ENCODE measurements at places on chromosomes 7 and 10.
A peak's percentile ranks its signal among the peaks of the same experiment; 100 is the strongest.

DNA sequence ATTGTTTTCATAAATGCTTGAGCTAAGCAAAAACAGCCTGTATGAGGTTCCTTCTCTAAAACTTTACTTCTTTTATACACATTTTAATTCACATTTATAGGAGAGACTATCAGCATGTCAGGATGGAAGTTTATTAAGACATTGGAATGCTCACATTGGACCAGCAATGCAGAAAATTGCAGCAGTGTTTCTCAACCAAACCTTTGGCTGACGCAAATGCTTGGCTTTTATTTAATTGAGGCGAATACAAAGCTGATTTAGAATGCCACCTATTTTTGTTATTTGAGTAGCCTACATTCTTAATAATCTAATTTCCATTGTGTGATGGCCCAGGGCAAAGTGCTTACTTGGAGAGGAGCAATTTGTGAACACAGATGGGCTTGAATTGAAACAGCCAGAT lies 283.2 kb downstream of the ARL4A start:
- no peak for DNase-seq

GRCh38 chr7:33054261-33054964 lies 8.2 kb downstream of the NT5C3A start:
- DNase-seq = no peak

DNA sequence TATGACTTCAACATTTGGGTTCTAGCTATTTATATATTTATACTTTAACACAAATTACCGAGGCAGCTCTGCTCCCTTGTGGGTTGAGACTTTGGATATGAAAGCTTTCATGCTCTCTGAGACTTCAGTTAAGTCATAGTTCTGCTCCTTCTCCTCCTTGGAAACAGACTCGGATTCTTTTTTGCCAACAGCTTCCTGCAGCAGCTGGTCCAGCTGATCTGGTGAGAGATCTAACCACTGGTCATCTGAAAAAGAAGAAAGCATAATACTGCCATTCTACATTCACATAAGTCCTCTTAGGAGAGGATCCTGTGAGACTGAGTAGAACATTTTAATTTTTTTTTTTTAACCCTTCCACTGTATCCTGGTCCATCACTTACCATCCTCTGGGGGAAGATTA lies 28.6 kb downstream of the ECD start:
- no peak for DNase-seq

DNA sequence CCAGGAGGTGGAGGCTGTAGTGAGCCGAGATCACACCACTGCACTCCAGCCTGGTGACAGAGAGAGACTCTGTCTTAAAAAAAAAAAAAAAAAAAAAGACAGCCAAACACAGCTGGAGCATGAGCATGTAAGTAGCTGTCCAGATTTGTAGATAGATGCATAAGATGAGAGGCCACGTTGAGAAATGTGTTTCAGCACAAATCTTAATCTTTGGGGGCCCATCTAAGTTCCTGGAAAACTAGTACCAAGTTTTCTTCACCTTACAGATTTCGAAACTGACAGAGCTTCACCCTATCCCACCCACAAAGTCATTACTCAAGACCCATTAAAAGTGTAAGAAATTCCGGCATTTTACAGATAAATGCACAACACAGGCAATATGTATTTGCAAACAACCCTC lies 208.2 kb downstream of the PARD3 start:
- no peak for DNase-seq

GRCh38 chr10:117796130-117796745 lies 250.5 kb downstream of the RAB11FIP2 start:
- DNase-seq = no peak

DNA sequence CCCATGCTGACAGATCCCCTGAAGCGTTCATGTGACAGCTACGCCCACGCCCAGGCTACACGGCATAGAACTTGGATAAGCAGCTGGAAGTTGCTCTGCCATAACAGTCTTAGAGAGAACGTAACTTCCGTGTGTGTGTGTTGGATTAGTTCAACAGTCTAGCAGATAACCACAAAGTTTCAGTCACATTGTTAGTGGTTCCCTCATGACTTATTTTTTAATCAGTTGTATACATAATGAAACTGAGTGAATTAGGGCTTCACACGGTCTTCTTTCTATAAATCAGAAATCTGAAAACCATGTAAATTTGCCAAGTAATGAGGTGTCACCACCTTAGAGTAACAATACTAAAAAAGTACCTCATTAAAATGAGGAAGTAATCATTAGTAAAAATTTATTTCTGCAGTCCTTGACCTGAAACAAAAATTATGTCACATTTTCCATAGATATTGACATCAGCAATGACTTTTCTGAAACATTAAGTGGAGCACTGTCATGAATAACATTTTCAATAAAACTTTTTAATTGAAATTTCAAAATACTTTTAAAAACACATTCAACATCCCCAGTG lies 21.7 kb upstream of the MACC1 start:
- DNase-seq = no peak

- DNase-seq = no peak
Measured at GRCh38 chr7:103719070-103719469, 270.4 kb downstream of the RELN start.

DNA sequence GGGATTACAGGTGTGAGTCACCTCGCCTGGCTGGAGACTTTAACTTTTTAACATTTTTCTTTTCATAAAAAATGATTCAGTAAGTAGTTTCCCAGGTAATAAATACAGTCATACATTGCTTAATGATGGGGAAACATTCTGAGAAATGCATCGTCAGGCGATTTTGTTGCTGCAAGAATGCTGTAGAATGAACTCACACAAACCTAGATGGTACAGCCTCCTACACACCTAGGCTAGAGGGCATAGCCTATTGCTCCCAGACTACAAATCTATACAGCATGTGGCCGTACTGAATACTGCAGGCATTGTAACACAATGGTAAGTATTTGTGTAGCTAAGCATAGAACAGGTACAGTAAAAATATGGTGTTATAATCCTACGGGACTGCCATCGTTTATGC lies 108.5 kb upstream of the SFMBT2 start:
- DNase-seq = no peak

GRCh38 chr7:129076886-129077285 lies 22.0 kb upstream of the TNPO3 start:
- DNase-seq = no peak

GRCh38 chr10:71679425-71679824 lies 40.2 kb downstream of the C10orf105 start:
- DNase-seq = no peak

- DNase-seq = peak; percentile 37
Measured at GRCh38 chr7:92614660-92615174, 24.5 kb upstream of the FAM133B start.

DNA sequence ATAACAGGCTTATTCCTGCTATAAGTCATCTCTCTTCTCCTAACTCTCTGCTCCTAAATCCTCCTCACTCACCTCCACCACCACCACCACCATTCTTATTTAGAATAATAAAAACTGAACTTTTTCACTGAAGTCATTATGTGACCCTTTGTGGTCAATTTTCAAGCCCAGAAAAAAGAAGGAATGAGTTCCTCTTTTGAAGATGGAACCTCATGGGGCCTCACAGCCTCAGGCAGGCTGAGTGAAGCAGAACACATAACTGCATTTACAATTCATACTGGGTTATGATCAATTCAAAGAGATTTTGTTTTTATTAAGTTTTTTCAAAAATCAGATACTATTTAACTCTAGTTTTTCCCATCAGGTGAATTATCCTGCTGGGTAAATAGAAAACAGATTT lies 29.8 kb downstream of the PNLIPRP3 start:
- DNase-seq = no peak

DNA sequence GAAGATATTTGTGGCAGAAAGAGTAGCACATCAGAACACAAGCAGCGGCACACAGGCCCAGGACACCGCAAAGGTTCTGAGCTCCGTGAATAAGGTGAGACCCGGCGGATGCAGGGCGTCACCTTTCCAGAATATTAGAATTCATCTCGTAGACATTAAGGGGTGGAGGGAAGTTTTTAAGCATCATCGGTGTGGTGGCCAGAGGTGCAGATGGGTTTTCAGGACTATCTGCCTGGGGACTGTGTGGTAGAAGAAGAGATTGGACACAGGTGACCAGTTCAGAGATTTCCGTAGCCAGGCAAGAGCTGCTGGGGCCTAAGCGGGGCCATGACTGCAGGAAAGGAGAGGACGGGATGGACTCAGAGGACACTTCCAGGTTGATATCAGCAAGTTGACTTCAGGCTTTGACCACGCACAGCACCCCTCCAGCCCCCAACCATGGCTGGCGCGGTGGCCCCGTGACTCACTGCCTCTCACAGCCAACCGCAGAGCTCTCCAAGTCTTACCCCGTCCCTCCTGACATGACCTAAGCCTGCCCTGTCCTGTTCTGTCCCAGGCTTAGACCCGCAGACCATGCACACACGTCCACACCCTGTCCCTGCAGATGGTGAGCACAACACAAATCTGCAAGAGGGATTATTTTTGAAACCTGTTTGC lies 97.2 kb downstream of the OAT start:
- no peak for DNase-seq

DNA sequence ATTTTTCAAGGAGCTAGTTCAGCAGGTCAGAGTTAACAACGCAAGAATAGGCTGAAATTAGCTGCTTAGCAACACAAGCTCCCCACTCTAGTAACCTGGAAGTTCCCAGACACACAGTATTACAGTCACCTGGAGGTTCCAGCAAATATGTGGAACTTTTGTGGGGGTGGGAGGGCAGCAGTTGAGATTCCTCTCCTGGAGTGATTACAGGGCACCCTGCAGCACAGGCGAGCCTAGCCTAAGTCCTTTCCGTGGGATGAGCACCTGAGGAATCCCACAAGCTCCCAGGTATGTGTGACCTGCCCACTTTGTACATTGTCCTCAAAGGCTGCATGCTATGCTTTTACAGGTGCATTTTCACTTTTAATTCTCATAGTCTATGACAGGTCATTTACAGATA lies 13.6 kb downstream of the TPK1 start:
- no peak for DNase-seq

GRCh38 chr7:2594599-2594998 lies 35.8 kb downstream of the IQCE start:
- no peak for DNase-seq

- no peak for DNase-seq
Measured at GRCh38 chr10:121442086-121442935, 155.9 kb downstream of the FGFR2 start.

- no peak for DNase-seq
Measured at GRCh38 chr10:84314275-84314674, 14.1 kb upstream of the CCSER2 start.

GRCh38 chr7:90772410-90772809 lies 176.3 kb downstream of the CDK14 start:
- DNase-seq = no peak

- no peak for DNase-seq
Measured at GRCh38 chr10:3111621-3112163, 44.3 kb downstream of the PFKP start.

GRCh38 chr7:130974169-130974568 lies 240.2 kb upstream of the KLF14 start:
- no peak for DNase-seq

GRCh38 chr7:42476255-42476654 lies 239.2 kb upstream of the GLI3 start:
- no peak for DNase-seq

DNA sequence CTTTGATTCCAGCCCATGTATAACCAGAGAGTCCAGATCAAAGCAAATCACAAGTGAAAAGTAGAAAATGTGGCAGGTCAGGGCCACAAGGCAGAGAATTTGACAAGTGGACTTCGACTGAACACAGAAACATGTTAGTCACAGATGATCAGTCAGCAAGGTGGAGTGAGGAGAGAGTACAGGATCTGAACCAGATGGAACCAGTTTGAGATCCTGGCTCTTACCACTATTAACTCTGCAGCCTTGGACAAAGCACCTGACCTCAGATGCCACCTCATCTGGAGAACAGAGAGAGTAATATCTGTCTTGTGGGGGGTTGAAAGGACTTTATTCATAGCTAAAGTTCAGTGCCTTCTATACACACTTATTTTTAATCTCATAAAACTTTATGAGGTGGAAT lies 4.4 kb downstream of the MRLN start:
- no peak for DNase-seq

DNA sequence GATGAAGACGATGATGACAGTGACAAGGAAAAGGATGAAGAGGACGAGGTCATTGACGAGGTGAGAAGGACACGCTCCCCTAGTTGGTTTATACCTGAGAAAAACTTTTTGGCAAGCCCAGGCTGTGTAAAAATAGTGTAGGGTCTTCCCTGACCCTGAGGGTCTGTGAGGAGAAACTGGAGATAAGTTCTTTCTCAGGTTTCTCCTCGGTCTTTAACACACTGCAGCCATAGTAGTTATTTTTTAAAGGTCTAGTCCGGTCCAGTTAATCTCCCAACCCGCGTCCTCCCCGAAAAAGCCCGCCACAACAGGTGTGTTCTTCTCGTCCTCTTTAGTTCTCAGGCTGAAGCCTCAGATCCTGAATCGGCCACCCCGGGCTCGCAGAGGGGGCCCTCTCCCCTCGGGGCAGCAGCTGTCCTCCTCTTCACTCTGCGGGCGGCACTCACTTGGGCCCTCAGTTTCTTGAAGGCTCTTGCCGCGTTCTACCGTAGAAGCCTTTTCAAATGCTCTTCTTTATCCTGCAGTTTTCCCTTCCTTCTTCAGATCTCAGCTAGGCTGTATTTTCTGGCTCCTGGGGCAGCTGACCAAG lies 411 bp downstream of the BCCIP start:
- no peak for DNase-seq

GRCh38 chr7:64992971-64993370 lies 2.1 kb upstream of the ZNF117 start:
- no peak for DNase-seq

DNA sequence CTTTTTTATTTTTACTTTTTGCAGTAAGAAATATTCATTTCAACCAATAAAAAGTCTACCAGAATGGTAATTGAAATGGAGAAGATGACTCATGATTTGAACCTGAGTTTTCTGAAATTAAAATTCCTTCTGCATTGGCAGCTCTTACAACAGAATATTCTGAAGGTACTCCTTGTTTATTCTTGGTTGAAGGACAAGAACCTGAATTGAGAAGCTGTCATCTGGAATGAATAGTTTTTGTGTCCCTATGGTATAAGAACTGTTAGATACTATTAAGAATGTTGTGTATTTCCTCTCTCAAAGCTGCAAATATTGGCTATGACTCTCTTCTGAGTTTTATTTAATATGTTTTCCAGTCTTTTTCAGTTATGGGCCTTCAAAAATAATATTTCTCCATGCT lies 56.1 kb downstream of the CDK1 start:
- DNase-seq = no peak

Measured in nucleus accumbens (tissue), 56 donors.